ENCODE measurements at places on chromosomes 13 and 19. TPM values are rescaled to one million over a fixed set of nuclear protein-coding genes. Genes with fewer than 3 reads are reported as not detected.

GRCh38 chr13:32428581-32429432 lies 877 bp upstream of the N4BP2L1 start:
- no peak for DNase-seq

GRCh38 chr13:24997367-24997967 lies 98.5 kb upstream of the PABPC3 start:
- no peak for DNase-seq

DNA sequence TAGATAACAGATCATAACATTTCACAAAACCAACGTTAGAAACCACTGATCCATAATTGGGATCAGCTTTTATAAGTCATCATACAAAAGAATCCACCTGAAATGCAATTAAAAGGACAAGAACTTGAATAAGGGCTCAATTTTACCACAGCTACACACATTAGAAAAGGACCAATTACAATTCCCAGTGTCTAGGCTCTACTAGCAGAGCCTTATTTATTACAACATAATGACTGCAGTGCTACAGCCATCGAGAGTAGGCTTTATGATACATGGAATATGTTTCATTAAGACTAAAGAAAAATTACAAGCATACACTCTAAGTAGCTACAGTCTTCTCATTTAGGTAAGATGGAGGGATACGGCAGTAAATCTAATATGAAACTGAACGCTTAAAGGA lies 2.9 kb downstream of the RBM26 start:
- no peak for DNase-seq

DNA sequence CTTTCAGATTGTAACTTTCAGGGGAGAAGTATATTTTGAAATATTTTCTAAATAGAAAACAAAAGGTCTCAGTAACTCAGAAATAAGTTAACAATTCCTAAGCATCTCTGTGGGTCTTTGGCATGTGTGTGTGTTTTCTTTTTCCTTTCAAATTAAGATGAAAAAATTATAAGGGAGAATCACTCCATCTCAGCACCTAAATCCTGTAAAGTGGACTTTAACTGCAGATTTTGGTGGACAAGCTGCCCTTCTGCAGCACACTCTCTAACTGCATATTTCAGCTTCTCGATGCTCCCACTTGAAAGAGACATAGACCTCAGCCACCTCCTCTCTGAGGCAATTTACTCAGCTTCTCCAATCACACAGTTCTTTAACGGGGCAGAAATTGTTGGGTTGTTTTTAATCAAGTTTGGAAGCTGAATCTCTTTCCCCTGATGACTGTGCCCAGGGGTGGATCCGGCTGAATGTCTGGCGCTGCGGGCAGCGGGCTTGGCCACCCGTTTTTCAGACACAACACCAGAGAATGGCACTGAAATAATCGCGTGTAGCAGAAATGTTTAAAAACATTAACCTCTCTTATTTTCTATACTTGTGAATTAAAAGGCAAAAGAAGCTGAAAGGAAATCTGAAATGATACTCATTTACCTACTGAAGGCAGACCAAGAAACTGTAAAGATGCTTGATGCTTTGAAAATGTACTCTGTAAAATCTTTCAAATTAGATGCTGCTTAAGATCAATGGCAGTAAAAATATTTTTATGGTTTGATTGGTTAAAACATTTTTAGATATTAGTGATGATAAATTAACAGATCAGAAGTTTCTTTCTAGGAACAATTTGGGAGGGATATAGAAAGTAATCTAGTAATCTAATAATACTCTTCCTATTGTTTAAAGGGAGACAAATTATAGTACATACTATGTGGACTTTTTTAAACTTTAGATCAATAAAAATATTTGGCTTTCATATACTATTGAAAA lies 12.4 kb downstream of the ZIC2 start:
- DNase-seq = no peak

- no peak for DNase-seq
Observed at GRCh38 chr13:94938124-94938523, 225.8 kb upstream of the SOX21 start.

- DNase-seq = peak; percentile 56
Observed at GRCh38 chr19:44848036-44848811, 2.1 kb downstream of the NECTIN2 start.

GRCh38 chr19:16446724-16447368 lies 24.9 kb downstream of the EPS15L1 start:
- peak; percentile 76 for DNase-seq

The LGALS14 gene
- not detected for polyA plus RNA-seq

DNA sequence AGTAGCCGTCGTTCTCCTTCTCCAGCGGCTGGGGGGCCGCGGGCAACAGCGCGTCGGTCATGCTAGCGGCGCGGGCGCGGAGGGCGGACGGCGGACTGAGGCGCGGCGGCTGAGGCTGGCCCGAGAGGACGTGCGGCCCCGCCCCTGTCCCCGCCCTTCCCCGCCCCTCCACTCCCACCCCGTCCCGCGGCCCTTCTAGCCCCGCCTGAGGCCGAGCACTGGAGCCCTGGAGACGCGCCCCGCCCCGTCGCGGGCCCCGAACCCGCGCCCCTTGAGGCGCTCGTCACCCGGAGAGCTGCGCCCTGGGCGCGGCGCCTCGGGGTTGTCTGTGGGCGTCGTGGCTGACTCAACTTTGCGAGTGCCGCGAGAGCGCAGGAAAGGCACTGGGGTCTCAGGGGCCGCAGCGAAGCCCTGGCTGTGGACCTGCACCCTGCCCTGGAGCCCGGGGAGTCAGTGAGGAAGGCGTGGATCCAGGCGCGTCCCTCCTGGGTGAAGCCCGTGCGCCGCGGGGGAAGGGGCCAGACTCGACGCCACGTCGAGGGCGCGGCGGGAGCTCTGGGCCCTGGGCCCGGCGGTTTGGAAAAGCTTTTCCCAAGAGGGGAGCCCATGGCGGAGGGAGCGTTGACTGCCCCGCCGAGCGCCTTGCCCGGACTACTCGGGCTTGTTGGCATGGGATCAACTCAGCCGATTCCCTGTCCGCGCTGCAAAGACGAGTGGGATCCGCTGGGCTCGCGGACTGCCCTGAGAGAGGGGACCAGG lies at the start of gene RHPN2:
Gene RHPN2 (minus strand): TSS at position 97 of the 759 bp plus-strand sequence. CDS start 36 bp downstream, at position 61.
- DNase-seq = peak; percentile 53

GRCh38 chr19:1862068-1862423 lies 1.3 kb downstream of the KLF16 start:
- no peak for DNase-seq

Measured in ovary (tissue), 10 donors.